SW480 (cell line): ENCODE measurements at places on chromosomes 4 and X.

GRCh38 chrX:40267334-40268187 is 169.8 kb upstream of the BCOR start:
- no peak for DNase-seq

GRCh38 chr4:128869776-128870509 is 60.4 kb downstream of the JADE1 start:
- DNase-seq: no peak

GRCh38 chrX:129744861-129745321 is 6.1 kb downstream of the XPNPEP2 start:
- no peak for DNase-seq

- DNase-seq: peak; percentile 5
Observed at GRCh38 chr4:90187148-90187884, 60.1 kb downstream of the CCSER1 start.

GRCh38 chr4:32470087-32470585 is 1750.0 kb downstream of the PCDH7 start:
- DNase-seq: no peak

DNA sequence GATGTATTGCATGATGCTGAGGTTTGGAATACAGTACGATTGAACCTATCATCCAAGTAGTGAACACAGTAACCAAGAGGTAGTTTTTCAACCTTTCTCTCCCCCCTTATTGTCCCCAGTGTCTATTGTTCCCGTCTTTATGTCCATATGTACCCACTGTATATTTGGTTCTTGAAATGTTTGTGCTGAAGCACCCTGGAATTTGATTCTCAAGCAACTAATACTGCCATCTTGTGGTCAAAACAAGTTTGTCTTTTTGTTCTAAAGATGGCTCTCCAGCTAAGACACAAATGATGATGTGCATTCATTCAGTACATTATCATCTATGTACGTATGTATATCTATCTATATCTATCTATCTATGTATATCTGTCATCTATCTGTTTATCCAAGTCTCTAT is 33.5 kb upstream of the DCX start:
- peak; percentile 36 for DNase-seq

DNA sequence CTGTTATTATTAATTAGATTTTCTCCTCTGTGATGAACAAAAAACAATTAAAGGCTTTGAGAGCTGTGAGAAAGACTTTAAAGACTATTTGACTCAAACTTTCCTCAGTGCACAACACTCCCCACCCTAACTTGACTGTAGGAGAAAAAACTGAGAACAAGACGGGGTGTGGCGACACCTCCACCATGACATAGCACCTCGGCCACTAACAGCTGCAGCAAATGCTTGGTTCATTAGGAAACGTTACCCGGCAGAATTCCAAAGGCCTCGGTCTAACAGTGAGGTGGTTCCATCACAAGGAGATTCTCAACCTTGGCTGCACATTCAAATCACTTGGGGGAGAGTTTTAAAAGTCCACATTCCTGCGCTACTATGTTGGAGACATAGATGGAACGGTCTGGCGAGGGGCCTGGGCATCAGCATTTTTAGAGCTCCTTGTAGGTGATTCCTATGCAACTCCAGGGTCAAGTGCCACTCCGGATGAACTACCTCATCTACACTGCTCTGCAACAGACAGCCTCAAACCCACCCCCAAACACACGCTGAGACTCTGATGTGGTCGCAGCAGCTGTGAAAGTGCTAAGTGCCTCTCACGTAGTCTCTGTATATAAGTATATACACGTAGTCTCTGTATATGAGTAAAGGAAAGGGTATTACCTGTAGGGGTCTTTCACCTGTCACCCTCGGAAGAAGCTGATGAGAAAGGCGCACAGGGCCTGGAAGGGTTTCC is 1.0 kb downstream of the FGFBP2 start:
- no peak for DNase-seq
